ENCODE measurements at places on chromosomes 4 and X. TPM values are rescaled to one million over a fixed set of nuclear protein-coding genes. Genes with fewer than 3 reads are reported as not detected.
A peak's percentile ranks its signal among the peaks of the same experiment; 100 is the strongest.

DNA sequence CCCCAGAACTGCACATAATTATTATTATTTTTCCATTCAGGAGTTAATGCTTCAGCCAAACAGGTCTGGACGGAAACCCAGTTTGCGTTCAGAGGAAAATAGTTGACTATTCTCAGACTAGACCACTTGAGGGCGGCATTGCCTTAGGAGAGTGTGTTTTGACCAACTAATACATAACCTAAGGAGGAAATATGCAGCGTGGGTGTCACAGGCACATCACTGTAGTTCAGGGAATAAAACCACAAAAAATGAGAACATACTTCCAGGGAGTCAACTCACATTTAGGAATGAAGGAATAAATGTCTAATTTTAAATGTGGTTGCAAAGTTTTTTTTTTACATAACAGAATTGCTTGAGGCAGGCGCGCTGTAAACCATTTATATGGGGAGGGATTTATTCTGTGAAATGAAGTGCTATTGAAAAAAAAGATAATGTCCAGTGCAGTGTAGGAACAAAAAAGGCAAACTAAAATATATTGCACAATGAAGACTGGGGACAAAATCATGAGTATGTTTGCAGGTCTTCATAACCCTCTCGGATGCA is 93.3 kb downstream of the SYNPO2 start:
- peak; percentile 84 for DNase-seq

GRCh38 chr4:37320513-37321235 is 76.1 kb downstream of the NWD2 start:
- no peak for DNase-seq

PDGFRA gene
- 0.28 TPM for total RNA-seq

ASB5 gene
- not detected for total RNA-seq

ELOVL6 gene
- 14.5 TPM for total RNA-seq

DNA sequence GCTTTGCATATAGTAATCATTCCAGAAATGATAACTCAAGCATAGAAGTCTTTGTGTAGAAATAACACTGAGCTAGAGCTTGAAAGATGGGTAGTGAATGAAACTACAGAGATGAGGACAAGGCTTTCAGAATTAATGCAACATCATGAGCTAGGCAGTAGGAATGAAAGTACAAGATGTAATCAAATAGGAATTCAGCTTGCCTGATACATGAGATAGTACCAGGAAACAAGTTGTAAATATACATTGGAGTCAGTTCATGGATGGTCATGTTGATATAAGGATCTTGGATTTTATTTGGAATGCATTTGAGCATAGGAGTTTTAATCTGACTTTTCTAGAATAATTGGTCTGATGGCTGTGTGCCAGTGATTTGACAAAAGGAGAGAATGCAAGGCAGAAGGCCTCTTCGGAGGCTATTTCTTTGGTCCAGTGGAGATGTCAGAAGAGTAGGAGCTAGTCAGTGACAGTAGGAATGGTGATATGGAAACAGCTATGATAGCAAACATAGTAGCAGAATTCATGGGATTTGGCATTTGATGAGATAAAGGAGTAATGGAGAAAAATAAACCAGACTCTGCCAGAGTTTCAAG is 206.4 kb upstream of the PACRGL start:
- no peak for DNase-seq

GRCh38 chrX:41670112-41670511 is 18.7 kb upstream of the GPR34 start:
- DNase-seq = no peak

DNA sequence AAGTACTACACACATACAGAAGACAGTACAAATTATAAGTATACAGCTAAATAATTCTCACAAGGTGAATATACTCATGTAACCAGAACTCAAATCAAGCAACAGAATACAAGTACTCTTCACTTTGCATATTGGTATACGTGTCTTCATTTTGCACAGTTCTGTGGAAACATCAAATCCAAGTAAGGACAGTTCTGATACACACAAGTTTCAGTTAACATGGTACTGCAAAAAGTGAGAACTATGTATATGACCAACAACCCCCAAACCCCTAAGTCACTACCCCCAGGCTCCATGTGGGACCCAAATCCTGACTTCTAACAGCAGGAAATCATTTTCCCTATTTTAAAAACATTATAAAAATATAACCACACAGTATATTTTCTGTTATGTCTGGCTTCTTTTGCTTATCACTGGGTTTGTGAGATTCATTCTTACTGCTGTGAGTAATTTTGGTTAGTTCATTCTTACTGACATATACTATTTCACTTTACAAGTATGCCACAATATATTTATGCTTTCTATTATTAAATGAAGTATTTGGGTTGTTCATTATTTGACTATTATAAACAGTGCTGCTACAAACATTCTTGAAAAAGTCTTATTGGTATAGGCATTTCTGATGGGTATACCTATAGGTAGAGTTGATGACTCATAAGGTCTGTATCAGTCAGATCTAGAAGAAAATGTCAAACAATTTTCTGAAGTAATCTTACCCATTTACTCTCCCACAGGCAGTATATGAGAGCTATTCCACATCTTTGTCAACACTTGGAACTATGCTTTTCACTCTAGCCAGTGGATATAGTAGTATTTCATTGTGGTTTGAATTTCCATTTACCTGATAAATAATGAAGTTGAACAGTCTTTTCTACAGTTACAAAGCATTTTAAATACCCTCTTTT is 47.0 kb downstream of the SCLT1 start:
- no peak for DNase-seq

GRCh38 chr4:52004414-52004813 is 15.7 kb downstream of the LRRC66 start:
- DNase-seq = no peak

ADGRL3 gene
- not detected for total RNA-seq

DNA sequence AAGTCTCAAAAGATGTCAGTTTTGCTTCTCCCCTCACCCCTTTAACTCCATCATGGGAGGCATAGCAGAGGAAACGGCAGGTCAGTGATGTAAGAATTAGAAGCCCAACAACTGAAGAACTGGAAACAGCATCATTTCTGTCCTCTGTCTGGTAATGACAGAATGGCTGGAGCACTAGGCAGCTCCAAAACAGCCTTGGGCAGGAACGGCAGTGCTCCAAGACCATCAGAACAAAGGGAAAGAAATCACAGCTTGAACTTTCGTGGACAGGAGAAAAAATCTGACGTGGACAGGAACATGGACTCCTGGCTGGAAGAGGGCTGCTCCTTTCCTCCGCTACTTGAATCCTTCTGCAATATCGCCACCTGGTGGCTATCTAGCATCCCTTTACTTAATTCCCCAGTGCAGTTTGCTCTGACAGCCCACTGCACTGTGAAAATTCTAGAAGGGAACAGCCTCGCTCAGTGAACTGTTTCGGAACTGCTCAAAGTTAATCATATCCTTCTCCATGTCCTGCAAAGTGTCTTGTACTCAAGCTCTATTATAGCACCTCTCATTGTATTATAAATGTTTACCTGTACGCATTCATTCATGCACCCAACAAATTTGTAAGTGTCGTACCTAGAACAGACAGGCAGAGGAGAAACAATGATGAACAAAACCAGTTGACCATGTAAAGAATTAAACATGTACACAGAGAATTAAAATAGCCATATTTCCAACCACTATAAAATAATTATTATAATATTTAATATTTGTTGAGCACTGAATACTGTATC is 20.4 kb downstream of the SLC25A53 start:
- DNase-seq = peak; percentile 84

- no peak for DNase-seq
Measured at GRCh38 chr4:149754526-149754925, 61.1 kb downstream of the IQCM start.

IQSEC2 gene
- 0.64 TPM for total RNA-seq

TLR10 gene
- not detected for total RNA-seq

DNA sequence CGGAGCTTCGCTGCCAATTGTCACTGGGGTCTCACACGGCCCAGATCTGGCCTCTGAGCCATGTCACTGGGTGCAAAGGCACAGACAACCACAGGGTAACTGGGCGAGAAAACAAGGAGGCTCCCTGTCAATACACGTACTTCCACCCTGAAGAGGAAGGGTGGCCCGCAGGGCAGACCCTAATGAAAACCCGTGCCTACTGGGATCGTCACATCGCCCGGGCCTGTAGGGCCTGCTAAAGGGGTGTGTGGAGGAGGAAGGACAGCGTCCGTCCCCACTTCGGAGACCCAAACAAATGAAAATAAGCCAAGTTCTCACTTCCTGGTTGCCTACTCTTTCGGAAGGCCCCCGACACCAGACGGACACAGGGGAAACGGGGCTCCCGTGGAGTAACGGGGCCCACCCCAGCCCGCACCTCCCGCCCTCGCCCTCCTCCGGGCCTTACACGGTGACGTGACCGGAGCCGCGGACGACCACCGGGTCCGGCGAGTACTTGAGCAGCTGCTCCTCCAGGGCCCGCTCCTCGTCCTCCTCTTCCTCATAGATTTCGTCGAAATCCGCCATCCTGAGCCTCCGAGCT is 578 bp downstream of the CHIC2 start:
- DNase-seq = peak; percentile 82

LINC00632 gene
- 5.8 TPM for total RNA-seq

GRCh38 chrX:41067721-41068120 is 17.5 kb upstream of the USP9X start:
- DNase-seq = no peak
